Stimulated activated CD4-positive, alpha-beta T cell treated with anti-CD3 and anti-CD28 coated beads, Interleukin-4, amount 100 ng/mL, for 48 hours (primary cell): ENCODE measurements at places on chromosomes 6 and 20.

DNA sequence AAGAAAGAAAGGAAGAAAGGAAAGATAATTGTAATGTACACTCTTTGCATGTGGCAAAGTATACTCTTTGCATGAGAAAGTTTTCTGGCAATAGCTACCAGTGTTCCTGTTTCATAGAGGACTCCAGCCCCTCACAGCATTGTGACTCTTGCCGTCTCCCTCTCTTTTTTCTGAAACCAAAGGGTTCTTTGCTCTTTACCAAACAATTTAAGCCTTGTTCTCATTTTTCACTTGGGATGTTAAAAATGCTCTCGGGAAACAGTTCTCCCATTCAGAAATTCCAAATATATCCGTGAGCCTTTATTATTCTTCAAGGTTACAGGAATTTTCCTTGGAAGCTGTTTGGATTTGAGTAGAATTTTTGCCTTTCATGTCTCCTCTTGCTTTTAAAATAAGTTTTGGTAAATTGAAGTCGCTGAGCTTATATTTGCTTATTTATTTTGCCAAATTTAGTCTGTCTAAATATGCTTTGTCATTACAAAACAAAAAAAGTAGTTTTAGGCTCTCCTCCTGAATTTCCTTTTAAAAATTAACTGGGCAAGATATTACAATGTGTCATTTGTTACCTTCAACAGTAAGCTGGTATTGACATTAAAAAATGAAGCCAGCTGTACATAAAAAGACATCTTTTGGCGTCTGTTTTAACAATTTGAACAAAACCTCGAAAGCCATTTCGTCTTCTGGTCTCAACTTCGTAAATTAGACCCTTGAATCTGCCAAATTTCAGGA is 103.8 kb upstream of the ARMC2 start:
- DNase-seq: no peak

DNA sequence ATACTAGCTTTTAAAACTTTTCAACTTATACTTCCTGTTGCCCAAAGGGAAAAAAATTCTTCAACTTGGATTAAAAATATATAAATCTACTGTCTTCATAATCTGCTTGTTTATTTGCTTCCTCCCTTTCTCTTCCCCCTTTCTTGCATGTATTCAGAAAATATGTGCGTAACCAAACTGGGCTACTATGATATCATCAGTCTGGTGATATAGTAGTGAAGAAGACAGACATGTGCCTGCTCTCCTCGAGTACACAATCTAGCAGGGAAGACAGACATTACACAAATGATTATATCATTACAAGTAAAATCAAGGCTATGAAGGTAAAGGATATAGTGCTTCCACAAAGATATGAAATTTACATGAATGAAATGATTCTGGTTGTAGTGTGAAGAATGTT is 31.0 kb downstream of the IBTK start:
- DNase-seq: no peak

DNA sequence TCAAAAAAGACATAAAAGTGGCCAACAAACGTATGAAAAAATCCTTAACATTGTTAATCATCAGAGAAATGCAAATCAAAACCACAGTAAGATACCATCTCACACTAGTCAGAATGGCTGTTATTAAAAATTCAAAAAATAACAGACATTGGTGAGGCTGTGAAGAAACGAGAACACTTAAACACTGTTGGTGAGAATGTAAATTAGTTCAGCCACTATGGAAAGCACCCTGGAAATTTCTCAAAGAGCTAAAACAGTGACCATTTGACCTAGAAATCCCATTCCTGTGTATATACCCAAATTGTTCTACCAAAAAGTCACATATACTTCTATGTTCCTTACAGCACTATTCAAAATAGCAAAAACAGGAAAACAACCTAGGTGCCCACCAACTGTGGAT is 24.9 kb upstream of the NT5E start:
- DNase-seq: no peak

DNA sequence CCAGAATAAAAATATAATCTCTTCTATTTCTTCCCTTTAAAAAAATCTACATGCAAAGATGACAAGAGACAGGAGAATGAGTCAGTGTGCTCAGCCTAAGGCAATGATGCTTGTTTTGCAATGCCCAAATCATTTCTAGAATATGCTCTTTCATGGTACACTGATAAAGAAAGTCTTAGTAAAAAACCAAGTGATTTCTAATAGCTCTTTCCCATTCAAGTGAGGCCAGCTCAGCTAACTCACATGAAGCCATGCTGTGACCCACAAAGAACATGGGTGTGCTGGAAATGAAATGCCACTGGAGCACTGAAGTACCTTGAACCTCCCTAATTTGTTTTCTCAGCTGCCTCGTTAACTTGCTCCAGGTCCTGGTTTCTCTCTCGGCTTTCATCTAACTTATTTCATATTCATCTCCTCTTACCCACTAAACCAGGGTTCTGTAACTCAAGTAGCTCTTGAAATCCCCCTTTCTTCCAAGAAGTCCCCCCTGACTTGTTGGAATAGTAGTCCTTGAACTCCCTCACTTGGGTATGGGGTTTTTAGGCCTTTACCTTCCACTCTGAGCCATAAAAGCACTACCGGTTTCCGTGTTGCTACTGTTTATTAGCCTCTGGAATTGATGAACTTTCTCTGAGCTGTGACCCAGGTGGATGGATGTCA is 92.7 kb downstream of the IRF4 start:
- no peak for DNase-seq

DNA sequence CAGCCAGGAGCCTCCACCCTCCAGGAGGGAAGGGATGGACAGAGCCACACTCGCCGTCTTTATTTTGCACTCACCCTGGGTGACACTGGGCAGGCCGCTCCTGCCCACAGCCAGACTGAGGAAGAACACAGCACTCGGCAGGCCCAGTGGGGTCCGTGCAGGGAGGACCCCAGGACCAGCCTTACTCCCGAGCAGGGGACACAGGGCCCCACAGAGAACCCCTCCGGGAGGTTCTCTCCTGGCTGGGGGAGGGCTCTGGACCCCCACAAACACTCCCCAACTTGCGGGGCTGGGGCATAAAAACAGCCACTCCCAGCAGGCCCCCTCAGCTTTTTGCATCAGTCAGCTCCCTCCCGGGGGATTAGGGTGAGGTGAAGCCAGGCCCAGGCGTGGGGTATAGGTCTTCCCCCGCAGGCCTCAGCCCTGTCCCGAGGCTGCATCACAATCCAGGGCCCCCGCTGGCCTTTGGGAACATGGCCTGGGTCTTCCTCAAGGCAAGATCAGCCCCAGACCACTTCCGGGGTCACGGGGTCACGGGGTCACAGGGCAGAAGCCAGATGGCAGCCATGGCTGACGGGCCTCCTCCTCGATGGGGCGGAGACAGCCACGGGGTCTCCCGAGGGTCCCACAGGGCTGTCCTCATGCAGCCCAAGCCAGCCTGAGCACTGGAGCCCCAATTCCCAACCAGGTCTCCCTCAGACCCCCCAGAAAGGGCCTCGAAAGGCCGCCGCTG is 3.2 kb downstream of the TNFRSF6B start:
- no peak for DNase-seq

GRCh38 chr6:124371974-124372475 is 568.4 kb downstream of the NKAIN2 start:
- no peak for DNase-seq

- peak; percentile 64 for DNase-seq
These were observed 121.5 kb upstream of the NEDD9 start for GRCh38 chr6:11353921-11354389.

GRCh38 chr20:10006447-10007090 is 28.2 kb upstream of the ANKEF1 start:
- DNase-seq: no peak

GRCh38 chr6:5318617-5319272 is 57.4 kb downstream of the FARS2 start:
- DNase-seq: no peak

DNA sequence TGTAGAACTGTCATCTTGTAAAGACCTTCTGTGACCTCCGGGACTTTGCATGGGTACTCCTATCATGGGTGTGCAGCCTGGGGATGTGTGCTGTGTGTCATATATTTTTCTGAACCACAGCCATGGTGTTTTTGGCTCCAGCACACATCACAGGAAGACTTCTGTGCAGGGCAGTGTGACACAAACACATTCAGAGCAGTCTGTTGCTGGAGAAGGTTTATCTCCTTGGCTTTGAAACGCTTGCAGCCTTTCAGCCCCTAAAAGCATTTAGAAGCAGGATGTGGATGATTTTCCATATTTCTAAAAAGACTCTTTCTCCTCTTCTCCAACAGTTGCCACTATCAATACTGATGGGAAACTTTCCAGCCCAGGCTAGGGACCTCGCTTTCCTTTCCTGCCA is 221.6 kb upstream of the FOXA2 start:
- no peak for DNase-seq

GRCh38 chr6:170450916-170451761 is 102.0 kb downstream of the PSMB1 start:
- DNase-seq: no peak

DNA sequence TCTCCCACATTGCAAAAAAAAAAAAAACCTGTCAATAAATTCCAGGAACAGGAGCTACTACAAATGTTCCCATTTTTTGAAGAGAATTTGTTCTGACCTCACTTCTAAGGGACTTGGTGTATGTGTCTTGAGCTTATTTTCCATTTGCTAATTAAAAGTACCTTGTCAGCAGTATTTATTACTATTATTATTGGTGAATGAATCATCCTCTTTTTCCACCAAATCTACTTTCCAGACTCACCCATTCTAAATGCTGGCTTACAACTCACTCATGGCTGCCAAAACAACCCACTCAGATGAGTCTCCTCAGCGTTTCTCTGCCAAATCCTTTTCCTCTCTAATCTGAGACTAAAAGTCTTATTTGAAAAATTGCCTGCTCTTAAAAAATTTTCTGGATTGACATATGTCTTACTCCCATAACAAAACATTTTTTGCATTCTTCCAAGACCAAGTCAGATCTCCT is 33.2 kb upstream of the TASP1 start:
- no peak for DNase-seq

- DNase-seq: no peak
These were observed 525 bp upstream of the MAK start for GRCh38 chr6:10838794-10839333.

GRCh38 chr6:150937132-150937906 is 71.8 kb downstream of the MTHFD1L start:
- no peak for DNase-seq

DNA sequence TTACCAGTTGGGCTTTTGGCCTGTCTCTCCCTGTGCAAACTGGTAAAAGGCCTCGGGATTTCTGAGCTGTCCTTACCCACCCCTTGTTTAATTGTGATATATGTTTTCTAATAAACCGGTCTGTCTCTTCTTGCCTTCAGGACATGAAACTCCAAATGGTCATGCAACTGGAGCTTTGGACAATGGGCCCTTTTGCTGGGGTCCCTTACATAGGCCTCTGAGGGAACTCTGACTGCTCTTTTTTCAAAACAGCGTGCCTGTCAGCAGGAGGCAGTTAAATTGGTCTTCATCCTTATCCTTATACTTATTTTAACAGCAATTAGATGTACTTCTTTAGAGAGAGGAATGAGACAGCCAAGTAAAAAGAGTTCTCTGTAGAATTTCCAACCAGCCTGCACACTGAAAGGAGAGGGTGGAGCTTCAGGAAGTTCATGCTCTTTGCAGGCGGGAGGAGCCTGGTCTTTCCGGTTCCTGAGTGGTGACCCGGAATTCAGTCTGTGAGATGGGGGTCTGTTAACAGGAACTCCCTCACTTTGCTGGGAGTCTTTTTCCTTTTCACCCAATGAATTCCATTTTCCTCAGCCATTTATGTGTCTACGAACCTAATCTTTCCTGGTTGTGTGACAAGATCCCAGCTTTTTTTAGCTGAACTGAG is 299.6 kb upstream of the GJE1 start:
- no peak for DNase-seq

- no peak for DNase-seq
These were observed 809.7 kb downstream of the MAFB start for GRCh38 chr20:39879296-39879695.

DNA sequence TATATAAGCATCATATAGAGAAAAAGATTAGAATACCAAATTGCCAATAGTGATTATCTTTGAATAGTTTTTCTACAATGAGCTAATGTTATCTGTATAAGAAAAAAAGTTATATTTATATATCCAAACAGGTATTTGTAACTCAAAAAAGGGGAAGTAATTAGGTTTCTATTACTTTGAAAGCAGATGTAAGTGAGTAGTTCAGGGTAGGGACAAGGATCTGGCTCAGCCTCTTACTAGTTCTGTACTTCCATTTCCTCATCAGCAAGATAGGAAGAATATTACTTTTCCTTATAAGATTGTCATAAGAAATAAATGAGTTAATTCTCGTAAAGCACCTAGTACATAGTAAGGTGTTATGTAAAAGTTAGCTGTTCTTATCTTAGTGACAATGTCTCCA is 32.2 kb downstream of the AHI1 start:
- DNase-seq: no peak

- no peak for DNase-seq
These were observed 16.5 kb upstream of the LIN28B start for GRCh38 chr6:104940238-104940892.

DNA sequence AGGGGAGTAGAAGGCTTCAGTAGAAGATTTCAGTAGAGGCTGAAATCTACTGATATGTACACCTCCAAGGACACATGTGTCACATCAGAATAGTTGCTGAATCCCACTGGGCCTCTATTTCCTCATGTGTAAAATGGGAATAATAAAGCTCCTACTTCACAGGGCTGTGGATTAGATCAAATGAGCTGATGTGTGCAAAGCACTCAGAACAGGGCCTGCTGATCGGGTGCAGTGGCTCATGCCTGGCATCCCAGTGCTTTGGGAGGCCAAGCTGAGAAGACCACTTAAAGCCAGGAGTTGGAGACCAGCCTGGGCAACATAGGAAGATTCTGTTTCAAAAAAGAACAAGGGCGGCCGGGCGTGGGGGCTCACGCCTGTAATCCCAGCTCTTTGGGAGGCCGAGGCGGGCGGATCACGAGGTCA is 8.1 kb upstream of the AP5S1 start:
- DNase-seq: no peak

DNA sequence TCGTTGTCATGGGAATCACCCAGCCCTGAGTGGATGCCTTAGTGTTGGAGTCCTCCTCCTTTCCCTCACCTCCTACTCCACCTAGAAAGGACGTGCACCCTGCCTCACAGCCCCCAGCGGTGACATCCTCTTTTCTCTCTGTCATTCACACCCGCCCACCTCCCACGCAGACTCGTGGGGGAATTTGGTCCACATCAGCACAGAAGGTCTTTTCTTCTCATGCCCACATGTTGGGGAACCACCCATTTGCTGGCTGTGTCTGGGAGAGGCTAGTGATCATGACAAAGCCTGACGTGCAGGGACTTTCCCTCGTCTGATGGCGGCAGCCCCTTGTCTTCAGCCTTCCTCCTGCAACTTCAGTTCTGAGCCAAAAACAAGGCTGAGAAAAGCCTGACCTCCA is 96.0 kb upstream of the CNKSR3 start:
- DNase-seq: peak; percentile 61

DNA sequence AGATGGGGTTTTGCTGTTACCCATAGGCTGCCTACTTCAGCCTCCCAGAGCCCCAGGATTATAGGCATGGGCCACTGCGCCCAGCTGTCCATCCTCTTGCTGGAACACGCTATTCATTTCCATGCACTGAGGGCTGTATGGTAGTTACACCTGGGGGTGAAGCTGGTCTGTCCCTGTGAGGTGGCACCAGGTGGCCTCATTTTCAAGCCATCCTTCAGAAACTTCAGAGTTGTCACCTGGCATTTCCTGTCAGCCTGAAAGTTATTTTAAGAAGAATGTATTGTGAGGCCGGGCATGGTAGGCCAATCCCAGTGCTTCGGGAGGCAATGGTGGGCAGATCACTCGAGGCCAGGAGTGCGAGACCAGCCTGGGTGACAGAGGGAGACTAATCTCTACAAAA is 147.6 kb downstream of the DTNBP1 start:
- DNase-seq: no peak

GRCh38 chr6:90872981-90873380 is 286.1 kb upstream of the MAP3K7 start:
- no peak for DNase-seq
